ENCODE measurements at places on chromosomes 16 and 17.

DNA sequence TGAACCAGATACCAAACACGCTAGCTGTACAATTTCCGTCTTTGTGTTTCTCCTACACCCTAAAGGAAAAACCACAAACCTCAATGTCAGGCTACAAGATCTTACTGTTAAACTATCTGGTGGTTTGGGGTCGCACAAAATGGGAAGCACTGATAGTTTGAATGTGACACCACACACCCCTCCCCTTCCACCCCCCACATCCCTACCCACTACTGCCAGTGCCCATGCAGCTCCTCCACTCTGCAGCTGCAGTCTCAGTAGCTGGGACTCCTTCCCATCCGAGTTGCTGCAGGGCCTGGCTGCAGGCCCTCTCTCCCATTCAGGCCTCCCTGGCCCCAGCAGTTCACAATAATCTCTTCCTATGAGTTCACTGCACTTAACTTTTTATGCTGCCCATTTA lies 18.4 kb downstream of the TRAP1 start:
- DNase-seq = no peak

DNA sequence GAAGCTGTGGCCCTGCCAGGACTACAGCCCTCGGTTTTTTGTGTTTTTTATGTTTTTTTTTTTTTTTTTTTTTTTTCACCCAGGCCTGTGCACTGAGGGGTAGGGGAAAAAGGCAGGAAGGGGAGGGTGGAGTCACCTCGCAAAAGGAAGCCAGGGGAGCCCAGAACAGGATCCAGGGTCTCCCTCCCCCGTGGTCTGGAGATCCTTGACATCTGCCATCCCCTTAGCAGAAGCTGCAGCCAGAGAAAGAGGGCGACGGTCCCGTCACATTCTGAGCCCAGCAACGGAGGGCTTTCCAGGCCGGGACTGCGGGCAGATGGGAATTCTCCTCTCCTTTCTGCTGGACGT lies 29.1 kb upstream of the PHOSPHO1 start:
- DNase-seq = no peak

DNA sequence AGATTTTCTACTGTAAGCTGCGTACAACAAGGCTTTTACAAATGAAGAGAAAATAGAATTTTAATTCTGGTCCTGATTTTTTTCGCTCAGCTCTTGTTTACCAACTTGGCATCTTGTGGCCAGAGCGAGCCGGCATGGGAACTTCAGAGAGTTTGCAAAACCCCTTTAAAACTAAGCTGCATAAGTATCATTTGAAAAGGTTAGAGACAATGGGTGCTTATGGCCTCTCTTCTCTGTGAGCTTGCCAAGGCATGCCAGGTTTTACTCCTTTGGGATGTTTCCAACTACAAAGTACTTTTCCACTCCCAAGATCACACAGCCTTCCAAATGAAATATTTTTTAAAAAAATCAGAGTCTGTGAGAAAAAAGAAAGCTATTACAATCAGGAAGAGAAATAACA lies 62.4 kb upstream of the FA2H start:
- no peak for DNase-seq

DNA sequence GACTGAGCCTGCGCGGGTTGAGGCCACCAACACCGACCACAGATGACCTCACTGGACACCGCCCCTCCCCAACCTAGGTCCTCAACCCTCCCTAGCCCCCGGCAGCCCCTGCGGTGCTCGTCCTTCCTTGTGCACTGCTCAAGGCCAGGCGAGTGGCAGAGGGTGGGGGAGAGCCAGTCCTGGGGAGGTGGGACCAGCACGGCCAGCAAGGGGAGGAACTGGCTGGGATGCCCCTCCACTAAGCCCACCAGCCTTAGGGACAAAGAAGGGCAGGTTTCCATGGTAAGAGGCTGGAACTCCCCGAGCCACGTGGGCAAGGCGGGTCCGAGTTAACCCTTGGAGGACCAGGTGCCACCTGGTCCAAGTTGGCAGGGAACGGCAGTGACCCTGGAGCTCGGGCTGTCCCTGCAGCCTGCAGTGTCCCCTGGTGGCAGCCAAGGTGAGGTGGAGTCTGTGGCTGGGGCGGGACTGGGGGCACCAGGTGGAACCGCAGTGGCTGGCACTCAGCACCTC lies 9.2 kb downstream of the FSCN2 start:
- DNase-seq = no peak

DNA sequence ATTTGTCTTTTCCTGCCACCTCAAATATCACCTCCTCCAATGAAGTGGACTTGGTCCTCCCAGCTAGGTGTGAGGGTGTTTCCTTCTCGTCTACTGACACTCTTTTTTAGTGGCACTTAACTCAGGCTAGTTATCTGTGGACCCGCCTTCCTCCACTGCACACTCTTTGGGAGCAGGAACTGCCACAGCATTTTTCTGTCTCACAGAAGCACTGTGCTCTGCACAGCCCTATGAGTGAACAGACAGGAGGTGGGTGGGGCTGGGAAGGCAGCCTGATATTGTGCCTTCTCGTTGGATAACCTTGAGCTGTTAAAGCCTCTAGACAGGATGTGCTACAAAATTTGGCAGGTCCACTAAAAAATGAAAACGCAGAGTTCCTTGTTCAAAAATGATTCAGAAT lies 31.9 kb upstream of the HOXB13 start:
- DNase-seq = no peak

DNA sequence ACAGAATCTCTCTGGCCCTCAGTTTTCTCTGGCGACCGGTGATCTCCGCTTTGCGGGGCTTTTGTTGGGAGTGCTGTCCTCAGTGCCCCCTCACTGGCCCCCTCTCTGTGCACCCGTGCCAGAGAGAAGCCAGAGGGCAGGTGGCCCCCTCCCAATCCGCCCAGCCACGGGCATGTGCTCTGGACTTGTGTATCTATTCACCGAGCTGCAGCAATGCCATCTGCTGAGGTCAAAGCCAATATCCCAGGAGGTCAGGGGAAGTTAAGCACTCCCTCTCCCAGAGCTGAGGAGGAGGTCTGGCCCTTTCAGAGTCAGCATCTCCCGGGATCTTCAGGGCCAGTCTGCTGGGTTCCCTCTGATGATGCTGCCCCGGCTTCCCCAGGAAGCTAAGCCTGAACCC lies 5.1 kb downstream of the CACNG5 start:
- DNase-seq = no peak

DNA sequence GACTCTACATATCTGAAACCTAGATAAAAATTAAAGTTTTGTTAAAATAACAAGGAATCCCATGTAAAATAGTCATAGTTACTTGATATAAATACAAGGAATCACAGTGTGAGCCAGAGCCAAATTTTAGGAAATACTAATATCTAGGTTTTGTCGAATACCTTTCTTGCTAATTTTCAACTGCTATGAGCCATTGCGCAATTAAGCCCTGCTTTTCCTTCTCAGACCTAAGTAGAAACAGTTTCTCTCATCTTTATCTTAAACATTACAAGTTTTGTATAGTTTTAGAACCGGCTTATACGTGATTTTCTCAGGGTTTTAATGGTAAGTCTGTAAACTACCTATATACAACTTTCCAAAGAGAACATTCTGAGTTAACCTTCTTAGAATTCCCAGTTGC lies 157.4 kb upstream of the NOG start:
- no peak for DNase-seq

All from stimulated activated CD4-positive, alpha-beta T cell treated with anti-CD3 and anti-CD28 coated beads, Interleukin-1b, Interleukin-23, amount 100 ng/mL, for 24 hours (primary cell).